ENCODE measurements at places on chromosomes 16 and 17.

GRCh38 chr17:77859035-77859810, 99.3 kb upstream of the TNRC6C start:
- no peak for DNase-seq

GRCh38 chr17:57236686-57237299, 19.5 kb upstream of the MSI2 start:
- DNase-seq, result no peak

DNA sequence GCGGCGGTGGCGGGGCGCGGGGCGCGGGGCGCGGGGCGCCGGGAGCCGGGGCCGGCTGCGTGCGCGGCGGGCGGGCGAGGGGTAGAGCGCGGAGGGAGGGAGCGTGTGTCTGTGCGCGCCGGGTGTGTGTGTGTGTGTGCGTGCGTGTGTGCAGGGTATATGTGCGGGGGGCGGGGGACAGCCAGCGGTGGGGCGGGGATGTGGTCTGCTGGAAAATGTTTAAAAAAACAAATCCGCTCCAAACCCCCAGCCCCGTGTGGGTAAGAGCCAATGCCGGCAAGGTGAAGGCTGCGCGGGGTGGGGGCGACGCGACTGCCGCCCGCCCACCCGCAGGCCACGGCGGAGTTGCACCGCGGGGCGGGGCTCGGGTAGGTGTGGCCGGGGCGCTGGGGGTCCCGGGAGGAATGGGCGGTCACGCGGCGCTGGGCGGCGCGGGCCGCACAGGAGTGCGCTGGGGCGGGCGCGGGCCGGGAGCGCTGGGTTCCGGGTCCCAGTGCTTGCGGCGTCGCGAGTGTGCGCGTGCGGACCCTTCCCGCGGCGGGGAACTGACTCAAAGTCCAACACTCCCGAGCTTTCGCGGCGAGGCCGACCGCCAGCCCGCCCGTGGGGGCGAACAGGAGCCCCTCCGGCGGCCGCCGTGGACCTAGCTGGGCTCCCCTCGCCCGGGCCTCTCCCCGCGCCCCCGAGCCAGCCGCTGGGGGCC, at the start of gene CYGB:
Gene CYGB, minus strand, starts transcription at position 132 of the 703 bp plus-strand sequence. CDS start 167 bp downstream, outside the sequence.
- no peak for DNase-seq

DNA sequence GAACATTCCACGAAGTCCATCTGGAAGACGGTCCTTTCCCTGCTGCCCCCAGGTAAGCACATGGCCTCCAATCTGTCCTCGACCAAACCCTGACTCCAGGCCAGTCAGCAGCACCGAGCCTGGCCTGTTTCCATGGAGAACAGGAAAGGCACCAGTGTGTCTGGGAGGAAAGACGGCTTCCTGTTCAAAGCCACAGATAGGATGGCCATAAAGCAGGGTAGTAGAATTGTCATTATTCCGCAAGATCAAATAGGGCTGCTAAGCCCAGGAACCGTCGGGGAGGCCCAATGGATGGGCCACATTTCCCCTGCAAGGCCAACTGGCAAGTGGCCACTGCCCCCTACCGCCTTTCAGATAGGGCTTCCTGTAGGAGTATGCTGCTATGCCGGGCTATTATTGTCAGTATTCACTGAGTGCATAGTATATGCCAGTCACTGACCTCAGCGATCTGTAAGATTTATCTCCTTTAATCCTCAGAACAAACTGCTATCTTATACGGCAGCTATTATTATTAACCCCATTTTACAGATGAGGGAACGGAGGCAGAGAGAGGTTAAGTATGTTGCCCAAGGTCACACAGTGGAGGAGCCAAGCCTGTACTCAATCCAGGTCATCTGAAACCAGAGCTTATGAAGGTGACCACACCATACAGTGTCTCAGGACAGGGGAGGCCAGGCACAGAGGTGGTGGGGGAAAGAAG, 23.0 kb upstream of the PLCG2 start:
- DNase-seq, result no peak

- peak; percentile 42 for DNase-seq
Measured at GRCh38 chr17:18859256-18859655, 1.3 kb downstream of the PRPSAP2 start.

DNA sequence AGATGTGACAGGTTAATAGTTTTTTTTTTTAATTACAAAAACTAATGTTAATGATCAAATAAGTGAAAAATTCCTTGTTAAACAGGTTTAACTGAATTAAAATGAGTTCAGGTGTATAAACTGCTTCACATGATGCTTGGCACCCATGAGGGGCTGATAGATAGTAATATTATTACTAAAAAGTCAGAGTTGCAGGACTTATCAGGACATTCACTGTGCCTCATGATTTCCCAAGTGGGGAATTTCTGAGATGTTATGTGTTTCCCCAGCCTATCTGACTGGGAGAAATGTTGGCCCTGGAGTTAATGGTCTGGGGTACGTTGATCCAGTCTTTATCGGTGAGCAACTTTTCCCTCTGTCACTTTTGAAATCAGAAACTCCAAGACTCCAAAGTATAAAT, 102.1 kb downstream of the PLCG2 start:
- no peak for DNase-seq
